ENCODE measurements at places on chromosomes 2 and 18.

DNA sequence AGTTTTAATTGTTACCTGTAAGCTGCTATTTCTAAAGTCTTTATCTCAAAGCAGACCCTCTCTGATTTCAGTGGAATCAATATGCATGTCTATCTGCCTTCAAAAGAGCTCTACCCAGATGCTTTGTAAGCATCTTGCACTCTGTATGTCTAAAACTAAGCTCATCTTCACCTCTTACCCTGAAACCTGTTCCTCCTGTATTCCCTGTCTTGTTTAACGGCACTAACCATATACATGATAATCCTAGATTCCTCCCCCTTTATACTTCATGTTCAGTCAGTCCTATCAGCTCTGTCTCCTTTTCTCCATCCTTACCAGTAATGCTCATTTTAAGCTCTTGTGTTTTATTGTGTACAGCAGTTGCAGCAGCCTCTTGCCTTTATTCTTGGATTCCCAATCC is 12.8 kb downstream of the ZC3H15 start:
- no peak for DNase-seq

DNA sequence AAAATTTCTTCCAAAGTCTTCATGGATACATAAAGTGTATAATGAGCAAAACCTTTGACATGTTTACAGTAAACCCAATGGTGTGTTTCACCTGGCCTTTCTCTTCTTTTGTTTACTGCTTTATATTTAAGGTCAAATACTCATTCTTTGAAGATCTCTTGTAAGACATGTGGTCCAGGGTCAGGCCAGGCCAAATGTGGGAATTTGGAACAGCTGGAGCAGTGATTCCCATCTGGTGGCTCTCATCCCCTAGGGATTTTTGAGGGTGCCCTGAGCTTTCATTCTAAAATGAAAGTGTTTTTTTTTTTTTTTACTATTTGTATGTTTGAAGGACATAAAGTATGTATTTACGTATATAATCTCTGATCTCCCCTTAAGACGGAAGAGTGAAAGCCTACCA is 13.8 kb upstream of the MGAT5 start:
- DNase-seq = no peak

GRCh38 chr2:22406625-22407024 is 978.4 kb upstream of the KLHL29 start:
- DNase-seq = no peak

- DNase-seq = no peak
These were observed 166.3 kb downstream of the HDAC4 start for GRCh38 chr2:239234191-239235175.

GRCh38 chr2:170162271-170162632 is 15.7 kb upstream of the MYO3B start:
- no peak for DNase-seq

- no peak for DNase-seq
These were observed 214.1 kb upstream of the COPS8 start for GRCh38 chr2:236871500-236872001.

DNA sequence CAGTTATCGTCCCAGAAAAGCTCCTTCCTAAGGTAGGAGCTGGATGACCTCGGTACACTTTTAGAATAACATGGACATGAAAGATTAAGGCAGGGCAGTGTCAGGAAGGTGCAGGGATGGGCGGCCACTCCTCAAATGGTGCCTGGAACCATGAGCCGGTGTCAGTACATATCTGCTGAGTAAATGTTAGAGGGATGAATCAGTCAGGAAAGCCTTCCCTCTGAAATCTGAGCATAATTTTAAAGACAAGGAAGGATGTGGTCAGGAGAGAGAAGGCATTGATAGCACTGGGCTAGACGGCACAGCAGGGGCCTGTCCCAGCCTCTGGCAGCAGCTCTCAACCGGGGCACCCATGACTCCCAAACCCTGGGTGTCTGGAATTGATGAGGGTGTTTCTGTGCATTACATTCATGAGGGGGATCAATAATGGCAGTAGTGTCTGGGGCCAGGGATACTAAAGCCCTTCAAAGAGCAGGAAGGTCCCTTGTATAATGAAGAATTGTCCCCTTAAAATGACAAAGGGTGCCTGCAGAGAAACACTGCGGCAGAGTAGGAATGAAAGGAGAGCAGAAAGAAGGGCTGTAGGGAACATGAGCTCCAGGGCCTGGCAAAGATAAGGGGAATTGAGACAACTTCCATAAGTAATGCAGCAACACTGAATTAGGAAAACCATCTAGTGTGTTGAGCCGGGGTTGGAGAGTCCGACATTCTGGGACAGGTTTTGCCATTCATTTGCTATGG is 162.3 kb upstream of the REV1 start:
- DNase-seq = no peak

DNA sequence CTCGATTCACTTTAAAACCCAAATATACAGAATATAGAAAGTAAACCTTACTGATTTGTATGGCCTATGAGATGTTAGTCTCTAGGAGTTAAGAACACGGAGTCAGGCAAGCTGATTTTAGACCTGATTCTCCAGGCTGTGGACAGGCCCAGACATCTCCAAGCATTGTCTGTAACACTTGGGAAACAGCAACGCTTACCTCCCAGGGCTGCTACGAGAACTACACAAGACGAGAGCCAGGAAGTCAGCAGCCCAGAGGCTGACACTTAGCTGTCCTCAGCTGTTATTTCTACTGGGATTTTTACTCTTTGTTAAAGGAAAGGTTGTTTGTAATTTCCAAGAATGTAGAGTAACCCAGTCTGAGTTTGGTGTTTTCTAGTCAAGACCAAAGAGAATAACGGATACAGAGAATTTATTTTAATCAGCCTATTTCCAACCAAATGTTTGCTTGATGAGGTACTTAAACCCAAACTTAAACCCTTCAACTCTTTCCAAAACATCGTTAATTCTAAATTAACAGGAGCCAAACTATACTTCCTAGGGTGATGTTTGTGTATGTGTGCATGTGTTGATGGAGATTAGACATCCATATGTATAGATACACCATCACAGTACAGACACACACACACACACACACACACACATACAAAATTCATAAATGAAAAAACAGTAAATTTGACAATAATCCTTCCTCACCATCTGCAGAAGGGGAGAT is 123.4 kb downstream of the LAMA1 start:
- no peak for DNase-seq

GRCh38 chr2:121260370-121261154 is 24.4 kb downstream of the TFCP2L1 start:
- DNase-seq = no peak

- no peak for DNase-seq
These were observed 14.6 kb downstream of the ZEB2 start for GRCh38 chr2:144505245-144505831.

DNA sequence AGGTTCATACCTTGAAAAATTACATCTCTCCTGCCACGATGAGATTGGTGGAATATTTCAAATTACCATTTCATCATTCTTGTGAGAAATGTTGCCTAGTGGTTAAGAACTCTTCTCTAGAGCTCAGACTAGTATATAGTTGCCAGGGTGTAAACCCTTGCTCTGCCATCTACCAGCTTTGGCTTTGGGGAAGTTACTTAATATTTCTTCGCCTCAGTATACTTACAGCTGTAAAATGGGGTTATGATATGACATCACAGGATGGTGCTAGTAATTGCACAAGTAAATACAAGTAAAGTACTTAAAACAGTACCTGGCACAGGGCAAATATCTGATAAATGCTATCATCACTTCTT is 1.5 kb downstream of the SPOPL start:
- no peak for DNase-seq

DNA sequence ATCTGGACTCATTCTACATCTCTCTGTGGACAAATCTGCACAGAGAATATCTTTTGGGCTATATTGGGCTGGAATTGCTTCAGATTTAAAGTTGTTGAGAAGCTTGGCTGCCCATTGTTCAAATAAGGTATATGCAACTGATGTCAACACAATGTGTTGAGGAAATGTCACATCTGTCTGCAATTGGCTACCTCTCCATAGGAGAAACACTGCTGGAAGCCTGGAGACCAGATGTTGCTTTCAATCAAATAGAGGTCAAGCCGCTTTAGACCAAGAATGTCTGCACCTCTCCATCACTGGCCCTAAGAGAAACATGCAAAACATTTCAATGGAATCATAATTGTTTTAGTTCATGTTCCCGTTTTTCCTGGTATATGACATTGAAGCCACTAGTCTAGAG is 720.2 kb downstream of the SLC4A3 start:
- DNase-seq = no peak

- DNase-seq = no peak
These were observed 94.5 kb upstream of the CCDC150 start for GRCh38 chr2:196544906-196545433.

DNA sequence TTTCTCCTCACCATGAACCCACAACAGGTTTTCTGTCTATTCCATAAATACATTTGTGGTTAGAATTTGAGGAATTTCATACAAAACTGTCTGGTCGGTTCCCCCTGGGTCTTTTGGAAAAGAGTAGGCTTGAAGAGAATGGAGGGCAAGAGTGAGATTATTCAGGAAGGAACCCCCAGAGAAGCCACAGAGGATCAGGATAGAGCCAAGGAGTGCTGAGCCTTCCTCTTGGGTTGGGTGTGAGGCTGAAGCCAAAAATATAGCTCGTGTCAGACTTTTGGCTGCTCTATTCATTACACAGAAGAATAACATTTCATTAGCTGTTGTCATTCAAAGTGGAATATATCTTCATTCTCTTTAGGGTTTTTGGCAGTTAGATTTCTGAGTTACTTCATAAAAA is 45.9 kb upstream of the YES1 start:
- DNase-seq = no peak

DNA sequence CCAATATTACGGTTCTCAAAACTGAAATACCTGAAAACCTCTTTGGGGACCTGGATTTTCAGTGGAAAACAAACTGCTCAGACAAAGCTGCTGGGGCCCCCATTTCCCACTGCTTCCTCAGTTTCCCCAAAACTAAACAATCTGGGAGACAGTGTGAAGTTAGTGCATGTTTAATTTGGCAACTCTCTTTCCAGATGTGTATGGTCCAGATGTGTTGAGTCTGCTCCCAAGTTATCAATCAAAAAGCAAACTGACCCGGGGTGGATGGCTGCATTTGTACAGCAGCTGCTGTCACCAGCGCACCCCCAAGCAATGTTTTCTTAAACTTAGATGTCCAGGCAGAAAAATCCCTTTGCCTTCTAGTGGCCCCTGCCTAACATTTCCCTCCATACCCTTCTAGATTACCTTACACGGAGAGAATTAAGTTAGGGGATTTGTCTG is 136.9 kb downstream of the COPS8 start:
- no peak for DNase-seq

GRCh38 chr18:71485611-71486010 is 1058.5 kb downstream of the CBLN2 start:
- no peak for DNase-seq

GRCh38 chr18:49591775-49592174 is 29.9 kb downstream of the LIPG start:
- DNase-seq = no peak

DNA sequence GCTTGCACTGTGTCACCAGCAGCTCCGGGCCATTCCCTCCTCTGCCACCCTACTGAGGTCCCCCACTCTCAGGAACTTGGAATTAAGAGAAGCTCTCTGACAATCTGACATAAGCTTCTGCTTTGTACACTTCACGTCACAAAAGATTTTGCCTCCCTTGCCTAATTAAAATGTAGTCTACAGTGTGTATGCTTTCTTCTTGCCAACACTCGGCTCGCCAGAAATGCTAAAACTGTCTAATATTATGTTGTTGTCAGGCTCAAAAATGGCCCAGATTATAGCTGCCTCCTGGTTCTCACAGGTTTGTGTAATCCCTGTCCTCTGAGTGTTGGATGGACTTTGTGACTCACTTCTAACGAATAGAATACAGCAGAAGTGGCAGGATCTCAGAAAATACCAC is 474.7 kb downstream of the MBD2 start:
- no peak for DNase-seq

- no peak for DNase-seq
These were observed 216.1 kb upstream of the FSIP2 start for GRCh38 chr2:185522472-185522871.

- no peak for DNase-seq
These were observed 45.0 kb downstream of the MTA3 start for GRCh38 chr2:42613281-42614064.

DNA sequence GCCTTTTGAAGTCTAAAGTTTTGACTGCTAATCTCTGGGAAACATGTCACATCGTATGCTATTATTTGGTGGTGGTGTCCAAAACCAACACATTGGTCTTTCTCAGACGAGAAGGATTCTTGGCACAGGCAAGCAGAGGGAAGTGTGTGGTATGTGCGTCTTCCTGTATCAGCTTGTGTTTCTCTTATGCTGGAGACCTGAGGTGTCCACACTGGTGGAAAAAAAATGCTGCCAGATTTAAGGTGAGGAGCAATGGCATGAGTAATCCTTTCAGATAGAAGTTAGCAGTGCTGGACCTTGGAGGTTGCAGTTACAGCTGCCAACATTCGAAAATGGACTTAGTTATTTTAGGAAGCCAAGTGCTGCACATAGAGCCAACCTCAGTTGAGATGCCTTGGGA is 11.7 kb upstream of the FHL2 start:
- DNase-seq = no peak

DNA sequence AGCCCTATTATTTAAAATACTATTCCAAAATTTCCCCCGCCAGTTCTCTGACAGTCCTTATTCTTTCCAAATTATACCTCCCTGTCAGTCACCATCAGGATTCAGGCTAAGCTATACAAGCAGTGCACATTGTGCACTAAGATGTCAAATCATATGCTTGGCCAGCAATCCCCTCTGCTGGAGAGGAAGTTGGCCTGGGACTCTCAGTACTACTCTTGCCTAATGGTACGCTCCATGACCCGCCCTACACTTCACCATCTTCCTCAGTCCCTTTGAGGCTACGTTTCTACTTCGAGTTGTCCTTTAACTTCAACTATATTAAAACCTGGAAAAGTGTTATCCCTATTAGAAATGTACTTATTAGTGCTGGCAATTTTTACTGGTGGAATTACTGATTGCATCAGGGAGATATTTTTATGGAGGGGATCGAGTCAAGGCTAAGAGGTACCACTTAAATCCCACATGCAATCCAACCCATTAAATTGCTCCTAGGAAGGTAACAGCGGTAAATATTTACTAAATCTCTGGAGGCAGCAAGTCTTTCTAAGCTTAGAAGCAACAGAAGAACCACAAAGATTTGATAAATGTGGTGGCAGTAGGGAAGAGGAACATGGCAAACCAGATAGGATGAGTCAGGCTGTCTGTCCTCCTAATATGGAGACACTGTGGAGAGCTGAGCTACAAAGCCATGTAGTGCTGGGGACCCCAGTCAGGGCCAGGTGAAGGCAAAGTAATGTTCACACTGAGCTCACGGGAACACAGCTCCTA is 2.7 kb downstream of the USP40 start:
- DNase-seq = no peak

GRCh38 chr2:74764429-74765272 is 69.3 kb upstream of the HK2 start:
- DNase-seq = no peak

Measured in CD4-positive, alpha-beta T cell treated with Interleukin-17A for 4 hours (primary cell).